Activated CD8-positive, alpha-beta memory T cell treated with anti-CD3 and anti-CD28 coated beads, Interleukin-2, amount 10 ng/mL, durations not matched to agents 7 days and 5 days (primary cell): ENCODE measurements at places on chromosomes 7 and 10.

GRCh38 chr7:107890493-107890961 is 456 bp upstream of the DLD start:
- no peak for DNase-seq

DNA sequence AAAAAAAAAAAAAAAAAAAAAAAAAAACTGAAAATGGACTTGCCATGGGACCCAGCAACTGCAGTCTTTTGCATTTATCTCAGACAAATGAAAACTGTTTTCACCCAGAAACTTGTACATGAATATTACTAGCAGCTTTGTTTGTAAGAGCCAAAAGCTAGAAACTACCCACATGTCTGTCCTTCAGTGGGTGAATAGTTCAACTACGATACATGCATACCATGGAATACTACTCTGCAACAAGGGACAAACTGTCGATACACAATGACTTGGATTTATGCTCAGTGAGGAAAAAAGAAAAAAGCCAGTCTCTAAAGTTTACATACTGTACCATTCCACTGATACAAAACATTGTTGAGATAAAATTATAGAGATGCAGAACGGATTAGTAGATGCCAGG is 195.6 kb downstream of the KIAA1217 start:
- DNase-seq = no peak

GRCh38 chr10:72690071-72690755 is 1.7 kb upstream of the MCU start:
- no peak for DNase-seq

DNA sequence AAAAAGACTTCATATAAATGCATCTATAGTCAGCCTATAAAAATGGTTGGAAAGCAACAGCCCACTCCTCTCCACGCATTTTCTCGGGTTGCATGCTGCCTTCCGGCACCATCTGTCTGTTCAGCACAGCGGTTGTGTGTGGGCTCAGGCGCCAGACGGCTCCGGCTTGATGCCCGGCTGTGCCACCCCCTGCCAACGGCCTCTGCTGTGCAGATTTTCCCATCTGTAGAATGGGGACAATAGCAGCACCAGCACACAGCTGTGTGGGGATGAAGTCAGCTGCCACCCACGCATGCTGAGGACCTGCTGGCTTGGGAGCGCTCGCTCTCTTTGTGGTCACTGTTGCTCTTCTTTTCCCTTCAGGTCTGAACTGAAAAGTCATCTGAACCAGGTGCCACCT is 19.5 kb downstream of the PRKAG2 start:
- DNase-seq = no peak
